ENCODE measurements at places on chromosomes 1 and 21.

DNA sequence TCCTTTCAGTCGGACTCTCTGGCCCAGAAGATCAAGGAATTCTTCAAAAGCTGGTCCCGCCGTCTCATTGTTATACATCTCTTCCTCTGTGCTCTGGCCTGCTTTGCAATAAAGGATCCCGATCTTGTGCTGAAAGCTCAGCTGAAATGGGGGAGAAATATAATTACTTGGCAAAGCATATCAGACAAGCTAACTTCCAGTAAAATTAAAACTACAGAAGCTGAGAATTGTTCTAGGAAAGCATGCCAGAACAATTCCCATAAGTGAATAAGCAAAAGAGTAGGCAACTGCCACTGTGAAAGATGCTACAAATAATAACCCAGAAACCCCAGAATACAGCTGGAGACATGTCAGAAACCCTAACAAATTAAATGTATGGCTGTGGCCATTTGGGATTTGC, 146.1 kb downstream of the SIPA1L2 start:
- DNase-seq, result no peak

DNA sequence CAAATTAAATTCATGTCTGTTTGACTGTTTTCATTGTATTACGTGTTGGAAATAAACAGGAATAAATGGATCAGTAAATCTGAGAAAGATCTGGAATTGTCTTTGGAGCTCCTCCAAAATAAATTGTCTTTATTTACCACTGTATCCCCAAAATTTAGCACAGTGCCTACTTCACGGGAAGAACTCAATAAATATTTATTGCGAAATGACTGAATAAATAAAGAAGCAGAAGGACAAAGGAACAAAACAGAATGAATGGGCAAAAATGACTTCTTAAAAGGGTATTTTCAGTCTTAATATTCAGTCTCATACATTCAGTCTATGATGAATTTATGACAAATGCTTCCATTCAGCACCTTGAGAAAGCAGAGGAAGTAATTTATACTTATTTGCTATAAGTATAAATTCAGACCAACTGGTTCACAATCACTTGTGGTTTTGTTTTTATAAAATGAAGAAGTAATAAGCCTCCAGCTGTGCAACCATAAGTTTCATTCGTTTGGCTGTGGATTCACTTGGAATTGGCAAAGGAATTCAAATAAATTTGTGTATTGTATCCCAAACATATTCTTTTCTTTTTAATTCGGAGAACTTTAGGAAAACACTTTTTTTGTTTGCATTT, 19.2 kb upstream of the PRKAA2 start:
- no peak for DNase-seq

DNA sequence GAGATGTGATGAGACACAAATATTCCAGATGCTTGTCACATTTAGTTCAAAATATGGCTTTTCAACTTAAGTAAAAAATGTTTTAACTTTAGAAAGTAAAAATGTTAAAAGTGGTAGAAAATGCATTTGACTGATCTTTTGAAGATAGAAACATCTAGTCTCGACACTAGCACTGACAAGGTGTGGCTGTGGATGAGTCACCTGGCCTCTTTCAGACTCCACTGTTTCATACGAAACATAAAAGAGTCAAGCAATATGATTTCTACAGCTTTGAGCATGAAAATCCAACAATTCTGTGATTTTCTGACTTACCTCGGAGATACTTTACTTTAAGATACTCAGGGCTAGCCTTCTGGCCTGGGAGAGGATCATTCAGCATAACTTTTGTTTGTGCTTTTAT, 47.7 kb downstream of the TTC13 start:
- no peak for DNase-seq

DNA sequence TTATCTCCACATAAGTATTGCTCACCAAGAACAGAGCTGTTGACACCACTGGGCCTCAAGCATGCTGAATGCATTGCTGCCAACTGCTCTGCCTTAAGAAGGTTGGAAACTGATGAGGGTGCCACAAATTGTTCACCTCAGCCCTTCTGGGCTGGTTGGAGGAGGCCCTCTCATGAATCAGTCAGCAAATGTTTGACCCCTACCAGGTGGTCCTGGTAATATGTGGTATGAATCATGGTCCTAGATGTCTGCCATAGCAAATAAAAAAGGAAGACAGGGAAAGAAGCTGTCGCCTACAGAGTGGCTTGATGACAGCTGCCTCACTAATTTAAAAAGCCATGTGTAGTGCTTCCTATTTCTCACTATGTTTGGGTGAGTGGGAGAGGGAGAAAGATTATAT, 12.2 kb downstream of the SPATA46 start:
- DNase-seq, result no peak

DNA sequence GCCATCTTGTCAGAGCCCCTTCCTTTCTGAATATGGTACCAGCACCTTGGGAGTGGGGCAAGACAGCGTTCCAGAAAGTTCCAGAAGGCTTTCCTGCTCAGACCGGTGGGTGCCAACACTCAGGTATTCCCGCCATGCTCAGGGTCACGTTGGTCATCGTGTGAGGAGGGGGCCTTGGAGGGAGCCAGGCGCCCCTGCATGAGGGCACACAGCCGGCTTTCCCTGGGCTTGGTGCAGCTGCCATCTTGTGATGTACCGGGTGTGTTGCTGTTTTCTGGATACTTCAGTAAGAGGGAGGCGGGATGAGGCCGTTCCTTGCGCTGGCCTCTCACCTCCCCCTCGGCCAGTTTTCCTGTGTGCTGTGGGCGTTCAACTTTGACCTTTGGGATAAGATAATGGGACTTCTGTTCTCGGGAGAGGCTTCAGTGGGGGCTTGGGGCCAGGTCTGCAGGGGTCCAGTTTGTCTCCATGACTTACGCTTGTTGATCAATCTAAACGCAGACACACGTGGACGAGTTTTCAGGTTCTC, 69.7 kb downstream of the PRDM16 start:
- DNase-seq, result no peak

- no peak for DNase-seq
Measured at GRCh38 chr21:38325216-38325615, 68.4 kb downstream of the KCNJ15 start.

- DNase-seq, result no peak
Measured at GRCh38 chr1:200316148-200316803, 93.6 kb downstream of the ZNF281 start.

- no peak for DNase-seq
Measured at GRCh38 chr21:14366998-14367397, 15.9 kb downstream of the HSPA13 start.

GRCh38 chr1:25524568-25525360, 18.6 kb upstream of the LDLRAP1 start:
- DNase-seq, result no peak

- DNase-seq, result no peak
Measured at GRCh38 chr1:183164340-183164739, 21.7 kb upstream of the LAMC2 start.

- no peak for DNase-seq
Measured at GRCh38 chr21:15057285-15057684, 7.5 kb downstream of the NRIP1 start.

DNA sequence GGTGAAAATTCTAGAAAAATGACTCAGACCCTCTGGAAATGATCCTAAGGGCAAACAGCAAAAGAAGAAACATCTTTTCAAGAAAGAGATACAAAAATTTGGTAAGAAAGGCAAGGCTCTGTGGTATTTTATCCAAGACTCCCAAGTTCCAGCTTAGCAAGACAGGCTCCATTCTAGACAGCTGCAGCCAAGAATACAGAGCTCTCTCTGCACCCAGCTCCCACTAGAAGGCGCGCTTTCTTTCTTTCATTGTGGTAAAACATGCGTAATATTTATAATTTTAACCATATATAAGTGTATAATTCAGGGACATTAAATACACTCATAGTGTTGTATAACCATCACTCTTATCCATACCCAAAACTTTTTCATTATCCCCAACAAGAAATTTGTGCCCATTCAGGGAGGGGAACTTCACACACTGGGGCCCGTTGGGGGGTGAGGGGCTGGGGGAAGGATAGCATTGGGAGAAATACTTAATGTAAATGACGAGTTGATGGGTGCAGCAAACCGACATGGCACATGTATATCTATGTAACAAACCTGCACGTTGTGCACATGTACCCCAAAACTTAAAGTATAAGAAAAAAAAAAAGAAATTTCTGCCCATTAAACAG, 2.2 kb upstream of the HFM1 start:
- DNase-seq, result no peak

GRCh38 chr1:221366495-221367110, 375.3 kb downstream of the DUSP10 start:
- no peak for DNase-seq

DNA sequence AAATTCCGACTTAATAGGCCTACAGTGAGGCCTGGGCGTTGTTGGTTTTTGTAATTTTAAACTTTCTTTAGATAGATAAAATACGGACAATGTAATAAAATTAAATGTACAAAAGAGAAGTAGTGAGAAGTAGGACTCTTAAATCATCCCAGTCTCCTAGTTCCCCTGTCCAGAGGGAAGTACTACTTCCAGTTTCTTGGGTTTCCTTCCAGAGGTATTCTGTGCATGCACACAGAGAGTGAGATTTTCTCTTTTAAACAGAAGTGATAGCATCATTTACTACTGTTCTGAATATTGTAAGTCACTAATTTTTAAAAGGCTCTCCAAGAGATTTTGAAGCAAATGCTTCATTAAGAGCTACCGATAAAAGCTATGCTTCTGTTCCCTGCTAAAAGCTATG, 7.2 kb upstream of the FNBP1L start:
- DNase-seq, result no peak

GRCh38 chr1:109969146-109969829, 15.3 kb upstream of the AHCYL1 start:
- DNase-seq, result no peak

DNA sequence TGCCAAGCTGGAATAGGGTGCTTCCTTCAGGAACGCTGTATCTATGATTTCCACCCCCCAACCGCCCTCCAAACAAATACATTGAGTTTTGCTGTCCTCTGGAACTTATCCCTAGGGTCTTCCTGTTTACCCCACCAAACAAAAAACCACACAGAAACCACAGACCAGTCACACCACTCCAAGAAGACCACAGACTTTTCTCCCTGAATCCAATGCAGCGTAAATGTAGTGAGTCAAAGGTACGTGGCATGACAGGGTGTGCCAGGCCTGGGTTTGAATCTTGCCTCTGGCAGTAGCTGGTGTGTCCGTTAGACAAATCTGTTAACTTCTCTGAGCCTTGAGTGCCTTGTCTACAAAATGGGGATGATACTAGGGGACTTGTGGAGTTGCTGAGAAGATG, 27.8 kb downstream of the ASAP3 start:
- DNase-seq, result no peak

- no peak for DNase-seq
Measured at GRCh38 chr1:67824766-67825165, 8.5 kb downstream of the GNG12 start.

- DNase-seq, result no peak
Measured at GRCh38 chr1:36642802-36643201, 160.1 kb upstream of the CSF3R start.

DNA sequence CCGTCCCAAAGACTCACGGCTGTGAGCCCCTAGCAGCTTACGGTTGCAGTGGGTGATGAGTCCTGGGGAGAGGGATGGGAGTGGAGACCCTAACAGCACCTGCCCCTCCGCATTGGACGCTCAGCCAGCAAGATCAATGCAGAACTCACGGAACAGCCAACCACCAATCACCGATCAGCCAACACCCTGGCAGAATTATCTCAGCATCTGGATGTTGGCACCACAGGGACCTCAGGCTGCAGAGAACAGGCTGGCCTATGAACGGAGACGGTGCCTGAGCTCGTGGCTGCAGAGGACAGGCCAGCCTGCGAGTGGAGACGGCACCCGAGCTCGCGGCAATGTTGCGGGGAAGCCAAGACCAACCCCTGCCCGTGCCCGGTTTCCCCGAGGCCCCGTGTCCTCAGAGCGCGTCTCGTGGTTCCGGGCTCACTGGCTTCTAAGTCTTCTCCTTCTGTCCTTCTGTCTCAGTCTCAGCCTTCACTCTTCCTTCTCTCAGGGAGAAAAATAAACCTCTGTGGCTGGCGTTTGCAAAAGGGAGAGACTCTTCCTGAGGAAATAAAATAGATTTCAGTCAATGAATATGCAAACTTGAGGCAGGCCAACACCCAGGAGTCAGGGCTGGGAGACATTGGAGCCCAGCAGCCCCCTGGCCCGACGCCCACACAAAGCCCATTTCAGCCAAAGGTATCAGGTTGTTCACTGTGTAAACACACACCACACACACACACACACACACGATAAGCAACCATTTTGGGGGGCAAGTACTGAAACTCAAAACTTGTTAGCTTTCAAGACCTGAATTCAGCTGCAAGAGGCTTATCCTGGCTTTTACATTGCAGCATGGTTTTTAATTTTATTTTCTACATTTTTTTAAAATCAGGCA, 67.8 kb downstream of the SIK1 start:
- DNase-seq, result no peak

DNA sequence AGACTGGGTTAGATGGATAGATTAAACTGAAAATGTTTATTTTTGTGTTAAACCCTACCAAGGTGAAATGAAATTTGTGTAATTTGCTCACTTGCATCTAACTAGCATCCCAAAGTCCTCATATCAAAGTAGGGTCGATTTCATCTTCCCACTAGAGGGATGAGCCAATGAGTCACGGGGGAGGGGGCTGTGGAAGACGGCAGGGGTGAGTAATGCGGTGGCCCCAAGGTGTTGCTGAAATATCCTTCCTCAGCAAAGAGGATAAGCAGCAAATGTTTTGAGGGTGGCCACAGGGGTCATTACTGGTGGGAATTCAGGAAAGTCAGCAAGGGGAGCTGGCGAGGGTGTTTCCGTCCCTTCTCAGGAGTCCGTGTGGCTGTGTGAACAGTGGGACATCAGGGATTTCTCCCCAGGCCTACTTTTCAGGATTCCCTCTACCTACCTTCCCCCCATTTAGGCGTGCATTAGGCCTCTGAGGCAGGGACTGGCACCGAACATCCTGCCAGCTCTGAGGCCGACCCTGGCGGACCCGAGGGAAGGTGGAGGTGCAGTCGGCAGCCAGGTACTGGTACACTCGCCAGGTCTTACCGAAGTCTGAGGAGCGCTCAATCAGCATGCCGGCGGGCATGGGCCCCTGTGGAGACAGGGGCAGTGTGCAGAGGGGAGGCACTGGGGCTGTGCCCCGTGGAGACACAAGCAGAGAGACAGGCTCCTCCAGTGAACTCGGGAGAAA, 18.1 kb downstream of the LAMB3 start:
- DNase-seq, result no peak

DNA sequence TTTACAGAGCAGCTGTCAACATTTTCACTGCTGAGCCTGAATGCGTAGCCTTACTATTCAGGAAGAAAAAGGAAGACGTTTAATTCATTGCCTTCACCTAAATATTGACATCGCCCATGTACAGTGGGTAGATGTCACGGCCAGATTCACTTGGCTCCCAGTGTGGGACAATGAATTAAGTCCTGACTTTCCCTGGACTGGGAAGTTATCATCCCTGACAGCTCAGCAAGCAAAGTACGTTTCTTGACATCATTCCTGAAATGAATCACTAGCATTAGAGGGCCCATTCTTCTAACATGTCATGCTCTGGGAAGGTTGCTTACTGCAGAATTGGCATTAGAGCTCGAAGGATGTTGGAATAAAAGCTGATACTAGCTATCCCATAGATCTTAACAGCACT, 37.8 kb downstream of the LRRC53 start:
- no peak for DNase-seq

GRCh38 chr1:183569141-183569540, 21.1 kb downstream of the NCF2 start:
- DNase-seq, result no peak
